ENCODE measurements at places on chromosomes 13 and 19. TPM values are rescaled to one million over a fixed set of nuclear protein-coding genes. Genes with fewer than 3 reads are reported as not detected.

The TJP3 gene
- not detected for total RNA-seq

The ZFR2 gene
- total RNA-seq = 11.1 TPM

The GFY gene
- total RNA-seq = not detected

The TSKS gene
- total RNA-seq = not detected

The CACNG8 gene
- total RNA-seq = 4.2 TPM

The POLRMT gene
- total RNA-seq = 14.4 TPM

The ZNF90 gene
- total RNA-seq = 7.3 TPM

The ZNF440 gene
- 22.2 TPM for total RNA-seq

The LGI4 gene
- total RNA-seq = 2.7 TPM

The GPR12 gene
- total RNA-seq = 25.2 TPM

The TNFSF9 gene
- total RNA-seq = 1.2 TPM

DNA sequence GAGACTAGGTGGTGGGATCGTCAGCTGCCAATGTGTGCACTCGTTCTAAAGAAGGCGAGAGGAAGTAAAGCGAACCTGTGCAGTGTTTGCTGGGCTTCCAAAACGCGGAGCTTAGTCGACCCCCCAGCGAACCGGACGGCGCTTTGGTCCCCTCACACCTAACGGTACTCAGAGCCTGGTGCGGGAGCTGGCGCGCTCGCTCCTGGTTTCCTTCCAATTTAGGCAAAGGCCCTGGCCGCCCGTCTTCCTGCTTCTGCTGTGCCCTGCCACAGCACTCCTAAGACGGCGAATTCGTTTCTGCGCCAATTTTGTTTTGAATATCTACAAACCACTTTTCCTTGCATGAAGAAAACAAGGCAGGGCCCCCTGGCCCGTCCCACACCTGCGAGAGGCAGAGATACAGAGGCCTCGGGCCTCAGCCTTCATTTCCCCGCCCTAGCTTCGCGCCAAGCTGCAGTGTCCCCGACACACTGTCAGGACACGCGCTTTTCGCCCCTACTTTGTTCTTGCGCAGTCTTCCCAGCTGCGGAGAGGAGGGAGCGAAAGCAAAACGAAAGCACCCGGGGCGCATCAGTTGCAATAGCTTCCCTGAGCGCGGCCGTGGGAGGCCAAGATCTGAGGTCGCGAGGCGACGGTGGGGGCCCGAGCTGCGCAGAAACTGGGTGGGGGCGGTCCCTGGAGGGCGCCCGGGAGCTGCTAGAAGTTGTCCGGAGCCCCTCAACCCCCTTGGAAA, 111.9 kb downstream of the KCNRG start:
- no peak for DNase-seq

- no peak for DNase-seq
Observed at GRCh38 chr19:45103508-45104319, 10.7 kb downstream of the PPP1R37 start.

DNA sequence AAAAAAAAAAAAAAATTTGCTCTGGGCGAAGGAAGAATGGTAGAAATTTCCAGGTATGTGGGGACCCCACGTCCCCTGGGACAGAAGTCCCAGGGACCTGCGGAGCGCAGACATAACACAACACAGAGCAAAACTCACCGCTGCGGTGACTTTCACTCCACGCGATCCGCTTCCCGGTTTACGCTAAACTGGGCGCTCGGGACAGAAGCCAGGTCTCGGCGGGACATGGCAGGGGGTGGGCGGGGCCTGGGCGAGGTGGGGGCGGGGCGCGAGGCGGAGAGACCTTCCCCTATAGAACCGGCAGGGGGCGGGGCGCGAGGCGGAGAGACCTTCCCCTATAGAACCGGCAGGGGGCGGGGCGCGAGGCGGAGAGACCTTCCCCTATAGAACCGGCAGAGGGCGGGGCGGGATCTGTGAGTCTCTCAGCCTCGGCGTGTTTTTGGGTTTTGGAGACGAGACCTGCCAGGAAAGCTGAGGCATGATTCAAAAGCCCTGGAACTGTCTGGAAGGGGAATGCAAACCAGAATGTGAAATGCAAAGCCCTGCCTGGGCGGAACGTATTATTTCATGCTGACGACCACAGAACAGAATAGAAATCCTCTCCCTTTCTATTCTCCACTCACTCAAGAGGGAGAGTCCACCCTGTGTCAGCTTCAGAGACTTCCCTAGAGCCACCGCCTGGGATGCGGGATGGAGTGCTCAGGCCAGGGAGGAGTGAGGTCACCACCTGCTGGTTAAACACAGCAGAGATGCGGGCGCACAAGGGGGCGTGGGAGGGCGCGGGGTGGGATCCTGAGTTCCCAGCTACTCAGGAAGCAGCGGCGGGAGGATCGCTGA, 20.2 kb upstream of the ERVV-1 start:
- peak; percentile 78 for DNase-seq

DNA sequence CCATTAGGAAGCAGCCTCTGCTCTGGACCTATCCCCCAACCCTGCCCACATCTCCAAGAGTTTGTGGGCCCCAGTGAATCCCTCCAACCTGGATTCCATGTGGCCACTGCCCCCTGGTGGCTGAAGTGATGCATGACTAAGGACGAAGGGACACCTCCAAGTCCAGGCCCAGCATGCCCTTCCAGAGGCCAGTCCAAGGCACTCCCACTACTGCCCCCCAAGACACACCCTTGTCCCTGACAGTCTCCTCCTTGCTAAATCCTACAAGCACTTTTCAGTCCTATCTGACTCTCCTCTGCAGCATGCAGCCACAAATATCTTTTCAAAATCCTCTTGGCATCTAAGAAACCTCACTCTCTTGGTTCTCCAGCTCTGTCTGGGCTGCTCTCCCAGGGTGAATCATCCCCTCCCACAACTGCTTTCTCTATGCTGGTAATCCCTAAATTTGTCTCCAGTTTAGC, 33.0 kb downstream of the DEDD2 start:
- DNase-seq = peak; percentile 84

DNA sequence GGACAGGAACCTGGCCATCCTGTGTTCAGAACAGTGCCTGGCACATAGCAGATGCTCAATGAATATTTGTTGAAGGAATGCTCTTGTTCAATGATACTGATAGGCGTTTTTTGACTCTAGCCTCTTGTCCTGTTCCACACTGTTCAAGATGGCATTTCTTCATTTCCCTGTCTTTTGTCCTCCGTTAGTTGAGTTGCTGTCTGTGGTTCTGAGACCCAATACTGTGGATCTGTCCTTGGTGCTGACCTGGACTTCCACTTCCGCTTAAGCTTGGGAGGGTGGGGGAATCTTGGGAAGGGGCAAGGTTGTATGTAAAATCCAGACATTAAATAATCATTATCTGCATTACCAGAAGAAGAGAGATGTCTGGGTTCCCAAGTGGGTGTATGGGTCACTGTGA, 8.3 kb upstream of the KCNN4 start:
- DNase-seq = no peak

- DNase-seq = peak; percentile 34
Observed at GRCh38 chr19:18157465-18158063, 4.6 kb downstream of the PIK3R2 start.

- no peak for DNase-seq
Observed at GRCh38 chr13:44068737-44069136, 189.0 kb downstream of the LACC1 start.

GRCh38 chr13:21576426-21576825, 27.5 kb downstream of the MICU2 start:
- no peak for DNase-seq

DNA sequence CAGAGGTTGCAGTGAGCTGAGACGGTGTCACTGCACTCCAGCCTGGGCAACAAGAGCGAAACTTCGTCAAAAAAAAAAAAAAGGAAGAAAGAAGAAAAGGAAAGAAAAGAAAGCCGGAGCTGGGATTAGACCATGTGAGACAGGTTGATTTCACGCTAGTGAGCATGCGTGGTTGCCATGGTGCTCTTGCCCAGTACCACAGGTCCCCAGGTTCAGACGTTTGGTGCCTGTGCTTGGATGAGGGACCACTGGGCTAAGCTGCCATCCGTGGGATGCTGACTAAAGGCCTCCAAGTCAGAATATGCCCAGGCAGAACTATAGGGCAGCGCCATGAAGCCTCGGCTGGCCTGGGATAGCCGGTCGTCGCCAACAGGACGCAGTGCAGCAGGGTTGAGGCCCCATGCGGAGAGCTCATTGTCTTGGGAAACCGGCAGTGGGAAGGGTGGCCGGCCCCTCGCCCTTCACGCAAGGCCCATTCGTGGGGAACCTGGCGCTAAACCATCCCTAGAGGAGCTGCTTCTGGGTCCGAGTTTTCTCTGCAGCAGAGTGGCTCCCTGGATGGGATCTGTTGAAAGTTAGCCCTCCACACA, 7.2 kb upstream of the TEX101 start:
- no peak for DNase-seq

GRCh38 chr13:110697842-110698241, 8.1 kb downstream of the CARS2 start:
- DNase-seq = no peak

GRCh38 chr13:49652355-49653305, 24.3 kb downstream of the ARL11 start:
- no peak for DNase-seq

GRCh38 chr19:10201176-10201575, 6.4 kb upstream of the DNMT1 start:
- no peak for DNase-seq

DNA sequence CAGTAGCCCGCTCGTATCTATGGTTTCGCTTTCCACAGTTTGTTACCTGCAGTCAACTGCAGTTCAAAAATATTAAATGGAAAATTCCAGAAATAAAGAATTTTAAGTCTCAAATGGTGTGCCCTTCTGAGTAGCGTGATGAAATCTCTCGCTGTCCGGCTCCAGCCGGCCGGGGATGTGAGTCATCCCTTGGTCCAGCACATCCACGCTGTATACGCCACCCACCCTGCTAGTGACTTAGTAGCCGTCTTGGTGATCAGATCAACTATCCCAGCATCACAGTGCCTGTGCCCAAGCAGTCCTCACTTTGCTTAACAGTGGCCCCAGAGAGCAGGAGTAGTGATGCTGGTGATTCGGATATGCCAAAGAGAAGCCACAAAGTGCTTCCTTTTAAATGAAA, 40.0 kb downstream of the ZNF331 start:
- DNase-seq = no peak

GRCh38 chr19:2455851-2456570, 748 bp downstream of the LMNB2 start:
- DNase-seq = peak; percentile 34

GRCh38 chr19:28351761-28352160, 861.2 kb downstream of the UQCRFS1 start:
- no peak for DNase-seq

DNA sequence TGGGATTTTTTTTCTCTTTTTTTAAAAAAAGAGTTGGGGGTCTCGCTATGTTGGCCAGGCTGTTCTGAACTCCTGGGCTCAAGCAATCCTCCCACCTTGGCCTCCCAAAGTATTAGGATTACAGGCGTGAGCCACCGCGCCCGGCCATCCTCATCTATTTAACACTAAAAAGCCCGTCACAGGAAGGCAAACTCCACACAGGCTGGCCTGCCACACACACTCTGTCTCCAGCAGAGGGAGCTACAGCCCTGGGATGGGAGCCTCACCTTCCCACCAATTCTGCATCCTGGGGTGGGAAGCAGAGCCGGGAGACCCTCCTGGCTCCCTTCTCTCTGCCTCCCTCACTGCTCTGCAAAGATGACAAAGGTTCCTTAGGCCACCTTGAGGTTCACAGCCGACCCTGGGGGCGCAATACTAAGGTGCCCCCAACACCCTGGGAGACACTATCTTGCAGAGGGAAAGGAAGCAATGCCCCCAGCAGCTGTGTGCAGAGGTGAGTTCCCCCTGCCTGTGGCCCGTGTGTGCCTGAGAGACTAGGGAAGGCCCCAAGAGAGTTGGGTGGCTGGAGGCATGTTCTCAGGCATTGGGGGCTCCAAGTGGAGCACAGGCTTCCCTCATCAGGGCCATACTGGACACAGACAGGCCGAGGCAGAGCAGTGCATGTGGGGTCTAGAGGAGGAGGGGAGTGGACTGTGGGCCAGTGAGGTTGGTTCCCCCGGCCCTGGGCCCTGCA, 27.4 kb upstream of the TIMM44 start:
- peak; percentile 67 for DNase-seq

GRCh38 chr19:4671185-4671851, 1.2 kb upstream of the MYDGF start:
- DNase-seq = peak; percentile 59

DNA sequence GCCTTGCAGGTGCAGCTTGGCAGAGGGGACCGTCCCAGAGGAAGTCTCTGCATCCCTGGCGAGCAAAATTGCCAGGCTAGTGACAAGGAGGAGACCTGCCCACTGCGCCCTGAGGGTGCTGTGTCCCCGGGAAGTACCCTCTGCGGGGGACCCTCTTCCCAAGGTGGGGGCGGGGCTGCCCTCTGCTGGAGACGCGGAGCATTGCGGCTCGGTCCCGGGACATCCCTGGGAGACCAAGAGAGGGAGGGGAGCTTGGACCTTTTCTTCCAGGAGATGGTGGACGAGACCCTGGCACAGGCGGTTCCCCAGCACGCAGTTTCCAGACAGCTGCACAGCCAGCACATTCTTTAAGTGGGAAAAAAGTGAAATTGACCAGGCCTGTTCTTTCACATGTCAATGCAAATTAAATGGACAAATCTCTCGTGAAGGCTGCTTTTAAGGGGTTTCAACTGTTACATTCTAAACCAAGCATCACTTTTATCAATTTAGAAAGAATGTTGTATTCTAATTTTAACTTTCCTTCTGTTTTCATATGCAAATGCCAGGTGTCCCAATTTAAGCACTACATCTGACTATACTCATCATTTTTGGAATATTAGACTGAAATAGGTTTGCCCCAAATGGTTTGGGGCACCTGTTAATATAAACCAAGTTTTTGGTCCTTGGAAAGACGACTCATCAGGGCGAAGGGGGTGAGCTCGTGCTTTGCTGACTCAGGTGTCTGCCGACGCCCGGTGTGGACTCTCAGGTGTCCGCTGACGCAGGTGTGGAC, 60.7 kb downstream of the MCF2L start:
- DNase-seq = peak; percentile 66

- DNase-seq = no peak
Observed at GRCh38 chr19:47390533-47391488, 28.5 kb downstream of the MEIS3 start.

DNA sequence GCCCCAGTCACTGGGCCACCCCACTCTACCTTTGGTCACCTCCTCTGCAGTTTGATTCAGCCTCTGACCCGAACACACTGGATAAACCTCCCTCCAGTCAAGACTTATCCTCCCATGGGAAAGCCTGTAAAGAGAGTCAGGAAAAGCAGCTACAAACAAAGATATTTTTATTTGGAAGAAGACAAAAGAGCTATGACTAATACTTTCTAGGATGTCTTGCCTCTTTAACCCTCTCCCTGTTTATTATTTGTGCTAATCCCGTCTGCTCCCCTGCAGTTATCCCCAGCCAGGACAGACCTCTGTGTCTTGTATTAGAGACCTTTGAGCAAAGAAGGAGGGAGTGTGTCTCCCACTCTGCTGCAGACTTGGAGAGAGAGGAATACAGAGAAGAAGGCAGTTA, 178.3 kb downstream of the EFNB2 start:
- no peak for DNase-seq

- DNase-seq = peak; percentile 92
Observed at GRCh38 chr19:35882114-35882832, 13.9 kb downstream of the APLP1 start.

DNA sequence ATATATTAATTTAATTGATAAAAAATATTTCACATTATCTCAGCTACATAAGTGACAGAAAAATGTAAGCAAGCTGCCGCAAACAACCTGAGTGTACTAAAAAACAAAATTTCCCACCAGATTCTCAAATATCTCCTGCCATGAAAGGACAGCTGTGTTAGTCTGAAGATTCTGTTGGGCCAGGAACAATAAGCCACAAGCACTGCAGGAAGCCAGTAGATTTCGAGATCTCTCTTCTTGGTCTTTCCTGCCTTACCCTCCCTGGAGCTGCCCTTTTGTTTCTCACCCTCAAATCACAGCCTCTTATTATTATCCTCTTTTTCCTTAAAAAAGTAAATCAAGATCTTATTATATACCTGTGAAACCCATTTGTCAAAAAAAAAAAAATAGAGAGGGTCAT, 165.6 kb downstream of the EFNB2 start:
- no peak for DNase-seq

GRCh38 chr13:30394751-30395191, 27.5 kb upstream of the UBE2L5 start:
- DNase-seq = no peak

Data from cerebellum (tissue), 4 donors.